Type B pancreatic cell (in vitro differentiated cells): ENCODE measurements at places on chromosomes 16 and 17. TPM values are rescaled to one million over a fixed set of nuclear protein-coding genes. Genes with fewer than 3 reads are reported as not detected.
A peak's percentile ranks its signal among the peaks of the same experiment; 100 is the strongest.

Gene SLC13A2
- total RNA-seq, result 1.2 and 8.7 TPM in 2 replicates

GRCh38 chr16:54927125-54928015 lies 3.3 kb upstream of the IRX5 start:
- DNase-seq, result no peak
- peaks cover 23% of the 10 kb centered on the region for H3K4me1 ChIP-seq
- H3K27ac ChIP-seq, result peak overlapping the region; percentile 93

Gene C17orf78
- total RNA-seq, result 1.6 TPM in 1 of 2 replicates, not detected in the other

Gene MAP2K6
- 11.9 and 28.8 TPM in 2 replicates for total RNA-seq

GRCh38 chr17:63925615-63926014 lies 6.5 kb downstream of the CD79B start:
- H3K27me3 ChIP-seq, result no peaks in the 10 kb centered on the region
- no peak for DNase-seq
- no peaks in the 10 kb centered on the region for H3K4me1 ChIP-seq
- no peak overlapping the region for H3K27ac ChIP-seq
- H3K36me3 ChIP-seq, result no peaks in the 10 kb centered on the region

DNA sequence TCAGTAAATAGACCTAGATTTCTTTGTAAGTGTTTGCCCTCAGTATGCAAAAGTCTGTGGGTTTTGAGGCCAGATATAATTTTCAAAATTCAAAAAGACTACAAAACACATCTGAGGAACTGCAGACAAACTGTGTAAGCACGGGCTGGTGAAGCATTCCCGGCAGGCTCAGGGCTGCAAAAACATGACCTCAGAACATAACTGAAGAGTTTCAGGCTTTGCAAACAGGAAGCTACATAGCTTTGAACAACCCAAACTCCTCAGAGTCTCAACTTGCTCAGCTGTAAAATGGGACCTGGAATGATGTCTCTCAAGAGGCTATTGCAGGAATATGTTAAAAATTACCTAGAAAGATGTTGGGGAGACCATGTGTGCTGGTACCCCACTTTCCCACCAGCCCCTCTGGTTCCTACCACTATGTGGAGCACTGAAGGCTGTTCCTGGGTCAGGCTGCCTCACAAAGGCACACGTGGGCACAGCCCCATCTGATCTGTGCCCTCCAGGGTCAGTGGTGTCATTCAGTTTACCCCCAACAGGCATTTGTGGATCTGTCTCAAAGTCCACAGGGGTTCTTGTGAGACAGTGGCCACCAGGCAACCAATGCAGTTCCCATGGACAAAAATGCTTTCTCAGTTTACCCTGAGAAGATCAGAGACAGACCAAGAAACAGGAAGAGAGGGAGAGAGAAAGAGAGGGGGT lies 72.9 kb downstream of the CREBBP start:
- H3K4me3 ChIP-seq, result no peak overlapping the region
- no peak for DNase-seq
- H3K27ac ChIP-seq, result no peak overlapping the region
- no peaks in the 10 kb centered on the region for H3K27me3 ChIP-seq
- H3K4me1 ChIP-seq, result peaks cover 32% of the 10 kb centered on the region

Gene ACSM3
- total RNA-seq, result 22.6 and 51.2 TPM in 2 replicates

Gene TUBB3
- 62.0 and 91.4 TPM in 2 replicates for total RNA-seq

GRCh38 chr16:75774197-75774596 lies 47.9 kb upstream of the CPHXL start:
- no peaks in the 10 kb centered on the region for H3K4me1 ChIP-seq
- H3K4me3 ChIP-seq, result no peak overlapping the region
- DNase-seq, result no peak

Gene ERN2
- total RNA-seq, result 0.64 and 3.1 TPM in 2 replicates

DNA sequence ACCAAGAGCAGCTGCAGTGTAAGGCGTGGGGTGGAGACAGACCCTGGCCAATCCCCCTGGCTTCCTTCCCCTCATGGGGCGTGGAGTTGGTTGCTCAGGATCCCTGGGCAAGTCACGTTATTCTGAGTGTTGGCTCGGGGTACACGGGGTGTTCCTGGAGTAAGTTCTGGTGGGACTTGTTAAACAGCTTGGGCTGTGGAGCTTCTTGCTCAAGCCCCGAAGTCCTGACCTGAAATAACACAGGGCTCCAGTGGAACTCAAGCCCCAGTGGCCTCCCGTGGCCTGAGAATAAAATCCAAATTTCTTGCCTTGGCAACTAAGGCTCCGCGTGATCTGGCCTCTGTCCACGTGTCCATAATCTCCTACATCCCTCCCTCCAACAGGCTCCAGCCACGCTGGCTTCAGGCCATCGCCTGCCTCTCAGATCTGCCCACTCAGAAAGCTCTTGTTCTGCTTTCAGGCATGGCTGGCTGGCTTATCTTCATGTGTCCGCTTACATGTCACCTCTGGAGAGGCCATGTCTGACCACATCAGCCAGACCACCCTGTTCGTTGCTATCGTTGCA lies 49.3 kb upstream of the BCO1 start:
- no peaks in the 10 kb centered on the region for H3K36me3 ChIP-seq
- no peak for DNase-seq
- no peaks in the 10 kb centered on the region for H3K27me3 ChIP-seq
- H3K4me1 ChIP-seq, result no peaks in the 10 kb centered on the region

DNA sequence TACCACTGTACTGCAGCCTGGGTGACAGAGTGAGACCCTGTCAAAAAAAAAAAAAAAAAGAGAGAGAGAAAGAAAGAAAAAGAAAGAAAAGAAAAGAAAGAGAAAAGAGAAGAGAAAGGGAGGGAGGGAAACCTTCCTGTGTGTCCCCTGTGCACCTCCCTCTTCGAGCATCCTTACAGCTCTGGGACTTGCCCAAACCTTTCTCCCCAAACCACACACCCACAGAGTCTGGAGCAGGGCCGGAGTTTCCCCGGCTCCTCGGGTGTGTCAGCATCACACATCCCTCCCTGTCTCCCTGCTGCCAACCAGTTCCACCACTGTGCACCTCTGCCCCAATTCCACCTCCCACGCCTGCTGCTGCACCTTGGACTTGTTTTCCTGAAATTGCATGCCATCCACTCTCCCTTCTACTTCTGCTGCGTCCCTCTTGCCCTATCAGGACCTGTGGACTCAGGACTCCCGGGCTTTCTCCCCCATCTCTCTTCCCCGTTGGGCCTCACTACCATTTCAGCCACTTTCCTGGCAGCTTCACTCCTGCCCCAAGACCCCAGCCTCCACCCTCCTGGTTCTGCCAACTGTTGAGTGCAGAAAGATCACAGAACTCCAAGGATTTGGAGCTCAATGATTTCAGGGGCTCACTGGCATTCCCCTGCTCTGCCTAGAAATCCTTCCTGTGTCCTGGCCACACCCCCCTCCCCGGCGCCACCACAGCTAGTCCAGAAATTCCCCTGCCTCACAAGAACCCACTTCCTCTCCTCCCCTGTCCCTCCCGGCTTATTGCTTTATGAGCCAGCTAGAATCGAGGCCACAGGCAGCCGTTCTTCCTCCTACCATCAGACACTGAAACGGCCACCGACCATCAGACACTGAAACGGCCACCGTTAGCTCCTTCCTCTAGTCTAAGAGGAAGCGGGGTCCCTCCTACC lies 3.7 kb upstream of the CDK3 start:
- H3K4me3 ChIP-seq, result peak overlapping the region; percentile 72
- peaks cover 16% of the 10 kb centered on the region for H3K4me1 ChIP-seq
- H3K27ac ChIP-seq, result peak overlapping the region; percentile 95
- no peaks in the 10 kb centered on the region for H3K27me3 ChIP-seq
- no peak for DNase-seq
- H3K36me3 ChIP-seq, result peaks cover 3% of the 10 kb centered on the region
